Bladder microvascular endothelial cell (primary cell): ENCODE measurements at places on chromosomes 11 and 22. TPM values are rescaled to one million over a fixed set of nuclear protein-coding genes. Genes with fewer than 3 reads are reported as not detected.

The H19 gene
- 131 and 217 TPM in 2 replicates for total RNA-seq

The TEX12 gene
- total RNA-seq = not detected in 2 replicates

The RFPL2 gene
- total RNA-seq = not detected in 2 replicates

The MUC15 gene
- total RNA-seq = not detected in 2 replicates

The OR5A1 gene
- total RNA-seq = not detected in 2 replicates

The HMBS gene
- 2.5 and 2.6 TPM in 2 replicates for total RNA-seq

The SPDYC gene
- not detected in 2 replicates for total RNA-seq

The FIBP gene
- total RNA-seq = 146 and 161 TPM in 2 replicates

The SHISAL1 gene
- under 0.01 TPM in 2 replicates for total RNA-seq

The CHRDL2 gene
- not detected in 2 replicates for total RNA-seq

The POU2AF2 gene
- not detected in 2 replicates for total RNA-seq

The CARD18 gene
- total RNA-seq = not detected in 2 replicates
